ENCODE measurements at places on chromosomes 13 and 19.
A peak's percentile ranks its signal among the peaks of the same experiment; 100 is the strongest.

- DNase-seq: no peak
- H3K4me1 ChIP-seq: no peaks in the 10 kb centered on the region
- H3K36me3 ChIP-seq: no peaks in the 10 kb centered on the region
- H3K27me3 ChIP-seq: no peaks in the 10 kb centered on the region
- H3K27ac ChIP-seq: no peak overlapping the region
Observed at GRCh38 chr13:87524775-87525174, 146.4 kb upstream of the SLITRK5 start.

GRCh38 chr13:101757446-101758039 lies 305.1 kb downstream of the ITGBL1 start:
- no peak overlapping the region for H3K4me3 ChIP-seq
- H3K27me3 ChIP-seq: peaks cover 2% of the 10 kb centered on the region
- H3K27ac ChIP-seq: no peak overlapping the region
- no peaks in the 10 kb centered on the region for H3K4me1 ChIP-seq
- no peak for DNase-seq

DNA sequence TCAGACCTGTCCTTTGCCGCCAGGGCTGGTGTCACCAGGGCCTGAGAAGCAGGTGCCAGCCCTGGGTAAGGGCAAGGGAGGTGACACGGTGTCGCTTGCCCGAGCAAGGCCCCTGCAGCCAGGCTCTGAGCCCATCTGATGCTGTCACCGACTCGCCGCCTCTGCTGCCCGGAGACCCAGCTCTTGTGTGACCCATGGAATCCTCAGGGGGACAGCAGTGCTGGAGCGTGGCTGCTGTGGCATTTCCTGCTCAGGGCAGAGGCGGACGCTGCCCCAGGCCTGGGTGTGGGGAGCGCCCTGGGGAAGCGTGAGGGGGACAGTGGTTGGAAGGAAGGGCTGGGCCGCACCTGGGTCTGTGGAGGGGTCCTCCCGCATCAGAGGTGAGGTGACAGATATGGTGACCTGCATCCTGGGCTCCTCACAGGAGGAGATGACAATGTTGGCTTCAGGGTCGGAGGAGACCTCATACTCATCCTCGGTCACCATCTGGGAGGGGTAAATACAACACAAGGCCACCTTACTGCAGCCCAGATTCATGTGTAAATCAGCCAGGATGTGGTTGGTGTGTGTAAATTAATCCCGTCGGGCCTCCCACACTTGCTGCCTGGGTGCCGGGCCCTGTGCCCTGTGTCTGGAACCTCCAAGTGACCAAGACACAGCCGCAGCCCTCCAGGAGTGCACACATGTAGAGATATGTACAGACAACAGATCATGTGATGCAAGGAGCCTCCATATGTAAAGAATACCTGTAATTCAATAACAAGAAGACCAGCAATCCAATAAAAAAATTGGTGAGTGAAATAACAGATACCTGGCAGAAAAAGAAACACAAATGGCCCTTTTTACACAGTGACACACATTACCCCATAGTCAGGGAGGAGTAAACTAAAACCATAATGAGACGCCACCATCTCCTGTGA lies 27.6 kb upstream of the MATK start:
- peaks cover 34% of the 10 kb centered on the region for H3K4me1 ChIP-seq
- H3K36me3 ChIP-seq: no peaks in the 10 kb centered on the region
- no peak for DNase-seq
- H3K27ac ChIP-seq: peak overlapping the region; percentile 80
- no peaks in the 10 kb centered on the region for H3K27me3 ChIP-seq
- no peak overlapping the region for H3K4me3 ChIP-seq

- no peak for DNase-seq
- H3K27ac ChIP-seq: no peak overlapping the region
- H3K4me1 ChIP-seq: peaks cover 35% of the 10 kb centered on the region
- peaks cover 77% of the 10 kb centered on the region for H3K27me3 ChIP-seq
- H3K36me3 ChIP-seq: no peaks in the 10 kb centered on the region
- no peak overlapping the region for H3K4me3 ChIP-seq
Observed at GRCh38 chr19:49427339-49427738, 2.2 kb downstream of the GFY start.

DNA sequence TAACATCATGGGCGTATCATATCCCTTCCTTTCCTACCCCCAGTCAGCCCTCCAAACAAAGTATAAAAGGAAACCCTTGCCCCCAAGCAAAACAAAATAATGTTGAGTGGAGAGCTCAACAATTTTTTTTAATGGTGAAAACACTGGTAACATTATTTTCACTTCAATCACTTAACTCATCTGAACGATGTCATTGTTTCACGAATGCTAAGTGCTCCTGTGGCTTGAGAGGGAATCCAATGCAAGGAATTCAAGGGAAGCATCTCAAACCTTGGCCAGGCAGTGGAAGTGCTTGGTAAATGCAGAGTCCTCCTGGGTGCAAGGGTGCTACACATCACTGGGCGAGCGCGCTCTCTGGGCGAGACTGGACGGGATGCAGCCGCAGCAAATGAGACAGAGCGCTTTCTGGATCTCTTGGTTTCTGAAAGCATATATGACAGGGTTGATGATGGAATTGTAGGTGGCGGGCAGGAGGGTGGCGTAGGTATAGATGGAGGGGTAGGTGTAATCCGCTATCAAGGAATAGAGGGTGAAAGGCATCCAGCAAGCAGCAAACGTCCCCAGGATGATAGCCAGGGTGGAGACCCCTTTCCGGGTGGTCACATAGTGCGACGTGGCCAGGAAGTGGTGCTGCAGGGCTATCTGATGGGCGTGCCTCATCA lies 2.0 kb downstream of the GPR12 start:
- H3K4me1 ChIP-seq: no peaks in the 10 kb centered on the region
- peaks cover 45% of the 10 kb centered on the region for H3K27me3 ChIP-seq
- H3K36me3 ChIP-seq: no peaks in the 10 kb centered on the region
- no peak overlapping the region for H3K4me3 ChIP-seq
- H3K27ac ChIP-seq: no peak overlapping the region

- no peak for DNase-seq
- no peaks in the 10 kb centered on the region for H3K36me3 ChIP-seq
- no peaks in the 10 kb centered on the region for H3K4me1 ChIP-seq
Observed at GRCh38 chr13:34462843-34463242, 479.2 kb upstream of the NBEA start.

- no peaks in the 10 kb centered on the region for H3K27me3 ChIP-seq
- H3K4me1 ChIP-seq: peaks cover 20% of the 10 kb centered on the region
- DNase-seq: peak; percentile 34
- peak within 1 kb of the TSS; percentile 85 for H3K27ac ChIP-seq
- H3K36me3 ChIP-seq: peaks cover 24% of the 10 kb centered on the region
Observed at GRCh38 chr19:41426952-41427646, at the start of gene B3GNT8. B3GNT8 (minus strand) TSS chr19:41427374; CDS start chr19:41426778, 596 bp downstream.

DNA sequence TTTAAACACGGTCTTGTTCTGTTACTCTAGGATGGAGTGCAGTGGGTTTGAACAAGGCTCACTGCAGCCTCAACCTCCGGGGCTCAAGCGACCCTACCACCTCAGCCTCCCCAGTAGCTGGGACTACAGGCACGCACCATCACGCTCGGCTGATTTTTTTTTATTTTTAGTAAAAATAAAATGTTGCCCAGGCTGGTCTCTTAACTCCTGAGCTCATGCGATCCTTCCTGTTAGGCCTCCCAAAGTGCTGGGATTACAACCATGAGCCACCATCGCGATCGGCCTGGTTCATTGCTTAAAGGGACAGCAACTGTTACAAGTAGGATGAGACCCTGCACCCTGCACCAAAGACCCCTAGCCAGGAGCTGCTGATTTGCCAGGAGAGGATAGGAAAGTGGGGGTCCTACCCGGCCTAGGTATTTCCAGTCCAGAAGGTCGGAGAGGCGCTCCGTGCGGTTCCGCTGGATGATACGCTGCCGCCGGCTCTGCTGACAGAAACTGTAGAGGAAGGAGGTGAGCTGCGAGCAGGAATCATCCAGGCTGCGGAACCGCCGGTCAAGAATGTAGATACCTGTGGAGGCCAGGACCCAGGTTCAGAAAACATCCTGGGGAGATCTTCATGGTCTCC lies 5.1 kb downstream of the FTL start:
- no peak overlapping the region for H3K27ac ChIP-seq
- no peak for DNase-seq
- no peak overlapping the region for H3K4me3 ChIP-seq
- H3K36me3 ChIP-seq: peaks cover 51% of the 10 kb centered on the region
- no peaks in the 10 kb centered on the region for H3K27me3 ChIP-seq
- peaks cover 13% of the 10 kb centered on the region for H3K4me1 ChIP-seq

GRCh38 chr13:110280985-110281688 lies 25.8 kb downstream of the COL4A1 start:
- no peaks in the 10 kb centered on the region for H3K36me3 ChIP-seq
- no peak overlapping the region for H3K27ac ChIP-seq
- H3K4me3 ChIP-seq: no peak overlapping the region
- no peak for DNase-seq

DNA sequence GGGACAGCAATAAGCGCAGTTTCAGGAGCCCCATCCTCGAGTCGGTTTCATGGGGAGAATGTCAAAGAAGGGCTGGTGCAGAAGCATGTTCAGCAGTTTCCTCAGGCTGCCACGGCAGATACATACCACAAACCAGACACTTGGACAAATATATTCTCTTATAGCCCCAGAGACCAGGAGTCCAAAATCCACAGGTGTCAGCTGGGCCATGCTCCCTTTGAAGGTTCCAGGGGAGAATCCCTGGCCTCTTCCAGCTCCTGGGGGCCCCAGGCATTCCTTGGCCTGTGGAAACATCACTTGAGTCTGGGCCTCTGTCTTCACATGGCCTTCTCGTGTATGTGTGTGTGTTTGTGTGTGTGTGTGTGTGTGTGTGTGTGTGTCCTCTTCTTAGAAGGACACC lies 164.1 kb downstream of the UQCRFS1 start:
- H3K4me1 ChIP-seq: no peaks in the 10 kb centered on the region
- H3K27ac ChIP-seq: no peak overlapping the region
- DNase-seq: no peak
- H3K27me3 ChIP-seq: no peaks in the 10 kb centered on the region
- H3K36me3 ChIP-seq: no peaks in the 10 kb centered on the region
- no peak overlapping the region for H3K4me3 ChIP-seq

DNA sequence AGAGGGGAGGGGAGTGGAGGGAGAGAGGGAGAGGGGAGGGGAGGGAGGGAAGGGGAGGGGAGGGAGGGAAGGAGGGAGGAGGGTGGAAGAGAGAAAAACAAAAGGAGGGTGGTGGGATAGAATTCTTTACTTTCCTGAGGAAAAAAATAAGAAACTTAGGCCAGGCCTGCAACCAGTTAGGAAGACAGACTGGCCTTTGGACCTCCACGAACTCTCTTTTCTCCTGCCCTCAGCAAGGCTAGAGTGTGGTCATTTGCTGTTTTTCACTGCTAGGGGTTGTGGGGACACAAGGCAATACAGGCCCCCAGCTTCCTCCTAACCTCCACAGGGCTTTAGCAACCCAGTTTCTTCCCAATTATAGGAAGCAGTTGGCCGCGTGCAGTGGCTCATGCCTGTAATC lies 4.2 kb downstream of the CCDC8 start:
- no peak overlapping the region for H3K4me3 ChIP-seq
- peaks cover 3% of the 10 kb centered on the region for H3K4me1 ChIP-seq
- H3K36me3 ChIP-seq: no peaks in the 10 kb centered on the region
- no peak for DNase-seq
- H3K27me3 ChIP-seq: peaks cover 75% of the 10 kb centered on the region

GRCh38 chr13:22198641-22199217 lies 527.9 kb downstream of the FGF9 start:
- no peak for DNase-seq
- H3K36me3 ChIP-seq: no peaks in the 10 kb centered on the region
- H3K4me1 ChIP-seq: no peaks in the 10 kb centered on the region
- no peak overlapping the region for H3K27ac ChIP-seq

DNA sequence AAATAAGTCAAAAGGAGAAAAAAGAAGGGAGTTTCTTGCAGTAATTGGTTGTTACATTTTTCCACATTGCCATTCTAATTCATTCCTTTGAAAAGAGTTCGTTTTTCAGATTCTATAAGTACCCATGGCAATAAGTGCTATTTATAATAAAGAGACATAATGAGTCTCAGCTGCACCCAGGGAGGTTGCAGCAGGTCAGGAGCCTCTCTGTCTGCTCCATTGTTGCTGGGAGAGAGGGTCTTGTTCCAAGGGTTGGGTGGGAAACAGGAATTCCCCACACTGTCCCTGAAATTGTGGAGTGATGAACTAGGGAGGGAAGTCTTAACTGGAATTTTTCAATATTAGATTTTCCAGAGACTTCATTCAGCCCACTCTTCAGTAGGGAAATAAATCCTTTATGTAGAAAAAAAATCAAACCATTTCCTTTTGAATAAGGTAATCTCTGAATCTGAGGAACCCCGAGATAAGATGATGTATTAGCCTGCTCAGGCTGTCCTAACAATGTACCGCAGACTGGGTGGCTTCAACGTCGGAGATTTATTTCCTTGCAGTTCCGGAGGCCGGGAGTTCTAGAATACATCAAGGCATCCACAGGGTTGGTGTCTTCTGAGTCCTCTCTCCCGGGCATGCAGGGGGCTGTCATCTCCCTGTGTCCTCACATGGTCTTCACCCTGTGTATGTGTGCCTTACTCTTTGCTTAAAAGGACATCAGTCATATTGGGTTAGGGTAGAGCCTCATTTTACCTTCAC lies 342.7 kb upstream of the TMTC4 start:
- H3K27me3 ChIP-seq: peaks cover 7% of the 10 kb centered on the region
- DNase-seq: no peak
- no peaks in the 10 kb centered on the region for H3K4me1 ChIP-seq

DNA sequence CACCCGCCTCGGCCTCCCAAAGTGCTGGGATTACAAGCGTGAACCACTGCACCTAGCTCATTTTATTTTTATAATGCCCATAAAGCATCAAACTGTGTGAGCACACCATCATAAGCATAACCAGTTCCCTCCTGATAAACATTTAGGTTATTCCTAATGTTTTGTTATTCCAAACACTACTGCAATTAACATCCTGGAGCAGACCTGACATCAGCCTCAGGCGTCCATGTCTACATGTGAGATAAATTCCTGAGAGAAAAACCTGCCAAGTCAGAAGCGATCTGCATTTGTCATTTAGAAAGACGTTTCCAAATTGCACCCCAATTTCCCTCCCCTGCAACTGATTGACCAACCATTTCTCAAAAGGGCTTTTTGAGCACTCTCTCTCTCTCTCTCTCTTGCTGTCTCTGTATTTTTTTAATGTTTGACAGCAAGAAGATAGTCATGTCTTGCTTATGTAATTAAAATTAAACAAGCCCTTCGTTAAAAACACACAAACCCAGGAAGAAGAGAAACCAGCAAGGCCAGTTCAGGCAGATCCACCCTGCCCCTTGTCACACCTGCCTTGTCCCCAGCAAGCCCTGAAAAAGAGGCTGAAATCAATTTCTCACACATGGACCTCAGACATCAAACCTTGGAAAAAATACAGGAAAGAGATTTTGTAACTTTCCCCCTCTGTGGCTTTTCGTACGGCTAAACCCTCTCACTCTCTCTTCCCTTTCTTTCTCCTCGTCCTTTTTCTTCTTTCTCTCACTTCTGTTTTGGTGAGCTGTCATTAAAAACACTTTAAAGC lies 9.9 kb downstream of the LYPD3 start:
- H3K36me3 ChIP-seq: peaks cover 5% of the 10 kb centered on the region
- no peak for DNase-seq
- H3K4me1 ChIP-seq: peaks cover 23% of the 10 kb centered on the region
- H3K27ac ChIP-seq: no peak overlapping the region
- peaks cover 3% of the 10 kb centered on the region for H3K27me3 ChIP-seq

GRCh38 chr19:58474291-58474996 lies 1.7 kb upstream of the ZNF446 start:
- no peak for DNase-seq
- H3K27ac ChIP-seq: peak overlapping the region; percentile 58
- H3K36me3 ChIP-seq: peaks cover 27% of the 10 kb centered on the region
